ENCODE measurements at places on chromosomes 4 and X.

DNA sequence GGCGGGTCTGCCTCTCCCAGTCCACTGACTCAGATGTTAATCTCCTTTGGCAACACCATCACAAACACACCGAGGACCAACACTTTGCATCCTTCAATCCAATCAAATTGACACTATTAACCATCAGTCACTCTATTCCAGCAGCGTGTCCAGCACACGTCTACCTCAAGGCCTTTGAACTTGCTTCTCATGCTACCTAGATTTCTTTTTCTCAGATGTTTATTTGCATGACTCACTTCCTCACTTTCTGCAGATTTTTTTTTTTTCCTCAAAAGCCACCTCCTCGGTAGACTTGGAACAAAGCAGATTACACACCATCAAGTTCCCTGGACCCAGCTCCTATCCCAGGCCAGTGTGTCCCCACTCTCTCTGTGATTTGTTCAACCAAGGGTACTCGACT is 49.5 kb downstream of the SUPT20HL2 start:
- DNase-seq = no peak

- DNase-seq = peak; percentile 66
Observed at GRCh38 chr4:26235500-26235899, 85.3 kb upstream of the RBPJ start.

GRCh38 chr4:185836241-185837084 is 24.5 kb upstream of the SORBS2 start:
- DNase-seq = no peak

GRCh38 chrX:23195761-23196160 is 138.9 kb upstream of the PTCHD1 start:
- DNase-seq = no peak

GRCh38 chrX:129875669-129876068 is 30.3 kb upstream of the UTP14A start:
- DNase-seq = peak; percentile 67

- DNase-seq = no peak
Observed at GRCh38 chr4:87088186-87088585, 132.2 kb downstream of the KLHL8 start.

DNA sequence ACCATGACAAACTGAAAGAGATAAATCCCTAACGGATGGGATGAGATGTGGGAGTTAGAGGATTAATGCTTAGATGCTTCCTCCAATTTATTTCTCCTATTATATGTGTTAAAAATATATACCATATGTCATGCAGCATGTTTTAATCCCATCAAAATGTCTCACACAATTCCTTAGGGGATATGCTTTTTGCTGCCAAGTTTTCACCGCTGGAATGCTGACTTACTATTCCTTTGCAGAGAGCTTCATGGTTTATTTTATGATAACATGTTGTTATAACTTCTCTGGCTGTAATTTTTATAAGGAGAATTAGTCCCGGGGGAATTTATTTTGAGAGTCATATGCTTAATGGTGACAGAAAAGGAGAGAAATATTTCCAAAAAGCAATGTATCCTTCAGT is 670.3 kb downstream of the IL1RAPL1 start:
- peak; percentile 33 for DNase-seq

GRCh38 chrX:7254144-7254543 is 106.2 kb upstream of the PUDP start:
- no peak for DNase-seq
